ENCODE measurements at places on chromosomes 1 and 21. TPM values are rescaled to one million over a fixed set of nuclear protein-coding genes. Genes with fewer than 3 reads are reported as not detected.

Gene SPATA45
- not detected for total RNA-seq

Gene CRYBG2
- total RNA-seq = 18.4 TPM

Gene CGN
- total RNA-seq = 46.1 TPM

Gene DNAJC28
- 5.0 TPM for total RNA-seq

Gene OR2T35
- total RNA-seq = not detected

Gene CLCA1
- total RNA-seq = not detected

DNA sequence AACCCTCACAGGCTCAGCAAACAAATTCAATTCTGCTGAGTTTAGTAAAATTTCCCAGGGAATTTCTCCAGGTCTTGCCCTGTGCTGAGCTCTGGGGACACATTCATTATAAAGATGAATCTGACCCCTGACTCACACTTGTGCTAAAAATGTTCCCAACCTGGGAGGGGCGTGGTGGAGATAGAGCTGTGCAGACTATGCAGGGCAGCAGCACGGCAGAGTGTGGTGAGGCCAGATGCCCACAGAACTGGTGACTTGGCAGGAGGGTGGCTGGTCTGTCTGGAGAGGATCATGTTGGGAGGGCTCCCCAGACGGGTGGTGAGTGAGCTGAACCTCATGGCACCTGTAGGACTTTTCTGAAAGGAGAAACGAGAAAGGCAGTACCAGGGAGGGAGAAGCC is 31.6 kb downstream of the FAAH start:
- DNase-seq = no peak
- no peaks in the 10 kb centered on the region for H3K4me1 ChIP-seq
- H3K27me3 ChIP-seq = peaks cover 5% of the 10 kb centered on the region

DNA sequence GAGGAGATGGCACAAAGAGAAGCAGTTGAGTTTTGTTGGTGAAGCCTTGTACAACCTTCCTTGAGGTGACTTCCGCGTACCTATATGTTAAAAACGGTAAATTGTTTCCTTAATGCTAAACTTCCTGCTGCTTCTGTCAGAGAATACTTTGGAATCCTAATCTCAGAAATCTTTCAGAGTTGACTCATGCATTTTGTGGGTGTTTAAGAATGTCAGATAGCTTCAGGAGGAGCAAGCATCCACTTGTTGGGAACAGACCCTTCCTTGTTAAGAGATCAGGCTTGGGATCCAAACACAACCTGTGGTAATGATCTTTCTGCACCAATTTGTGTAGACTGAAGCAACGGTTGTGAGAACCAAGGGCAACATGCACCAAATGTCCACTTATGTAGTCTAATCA is 29.5 kb downstream of the AK4 start:
- no peak overlapping the region for H3K4me3 ChIP-seq
- no peak overlapping the region for H3K27ac ChIP-seq
- H3K27me3 ChIP-seq = no peaks in the 10 kb centered on the region
- DNase-seq = no peak

DNA sequence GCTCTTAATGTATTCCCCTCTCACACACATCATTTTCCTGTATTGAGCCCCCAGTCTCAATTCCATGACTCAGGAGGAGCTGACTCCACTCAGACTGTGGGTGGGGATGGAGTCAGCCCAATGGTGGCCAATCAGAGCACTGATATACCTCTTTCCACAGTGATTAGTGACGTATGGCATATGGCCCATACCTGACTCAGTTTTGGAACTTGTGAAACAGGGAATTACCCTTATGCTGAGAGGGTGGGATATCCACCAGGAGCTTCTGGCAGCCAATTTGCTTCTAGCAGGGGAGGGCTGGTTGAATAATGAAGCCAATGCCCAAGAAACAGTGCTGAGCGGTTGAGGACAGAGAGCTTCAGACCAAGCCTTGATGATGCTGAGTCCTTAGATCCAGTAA is 86.4 kb upstream of the SPATA6 start:
- H3K27me3 ChIP-seq = no peaks in the 10 kb centered on the region
- no peak for DNase-seq
- H3K36me3 ChIP-seq = no peaks in the 10 kb centered on the region
- H3K27ac ChIP-seq = no peak overlapping the region
- no peak overlapping the region for H3K4me3 ChIP-seq
- H3K4me1 ChIP-seq = peaks cover 4% of the 10 kb centered on the region

- peaks cover 24% of the 10 kb centered on the region for H3K4me1 ChIP-seq
- H3K27ac ChIP-seq = no peak overlapping the region
- H3K27me3 ChIP-seq = peaks cover 22% of the 10 kb centered on the region
- H3K4me3 ChIP-seq = no peak overlapping the region
These were observed 25.3 kb downstream of the SERTAD4 start for GRCh38 chr1:210257698-210258529.

DNA sequence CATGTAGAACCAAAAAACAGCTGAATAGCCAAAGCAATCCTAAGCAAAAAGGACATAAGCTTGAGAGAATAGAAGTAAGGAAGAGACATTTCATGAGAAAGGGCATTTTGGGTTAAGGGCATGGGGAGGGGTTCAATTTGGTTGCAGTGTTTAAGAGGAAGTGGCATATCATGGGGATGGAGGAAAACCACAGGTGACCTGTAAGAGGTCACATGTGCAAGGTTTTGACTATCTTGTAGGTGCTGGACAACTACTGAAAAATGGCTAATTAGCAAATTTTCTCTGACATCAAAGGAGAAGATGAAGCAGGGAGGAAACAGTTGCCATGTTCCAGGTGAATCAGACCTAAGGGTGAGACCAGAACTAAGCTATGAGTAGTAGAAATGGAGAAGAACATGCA is 31.3 kb upstream of the ROR1 start:
- no peak for DNase-seq
- H3K36me3 ChIP-seq = no peaks in the 10 kb centered on the region
- no peak overlapping the region for H3K4me3 ChIP-seq
- no peak overlapping the region for H3K27ac ChIP-seq

- no peaks in the 10 kb centered on the region for H3K27me3 ChIP-seq
- no peak overlapping the region for H3K4me3 ChIP-seq
- H3K36me3 ChIP-seq = no peaks in the 10 kb centered on the region
- no peak for DNase-seq
- no peak overlapping the region for H3K27ac ChIP-seq
These were observed 4.1 kb downstream of the ARMH1 start for GRCh38 chr1:44678626-44679025.

GRCh38 chr1:28326984-28327383 is 1.9 kb upstream of the MED18 start:
- H3K27ac ChIP-seq = no peak overlapping the region
- H3K4me3 ChIP-seq = no peak overlapping the region
- no peaks in the 10 kb centered on the region for H3K27me3 ChIP-seq
- DNase-seq = no peak
- no peaks in the 10 kb centered on the region for H3K4me1 ChIP-seq
